Right ventricle myocardium inferior (tissue), 1 donor: ENCODE measurements at places on chromosomes 2 and 18. TPM values are rescaled to one million over a fixed set of nuclear protein-coding genes. Genes with fewer than 3 reads are reported as not detected.

GPR35 gene
- total RNA-seq: 2.2 TPM

DNA sequence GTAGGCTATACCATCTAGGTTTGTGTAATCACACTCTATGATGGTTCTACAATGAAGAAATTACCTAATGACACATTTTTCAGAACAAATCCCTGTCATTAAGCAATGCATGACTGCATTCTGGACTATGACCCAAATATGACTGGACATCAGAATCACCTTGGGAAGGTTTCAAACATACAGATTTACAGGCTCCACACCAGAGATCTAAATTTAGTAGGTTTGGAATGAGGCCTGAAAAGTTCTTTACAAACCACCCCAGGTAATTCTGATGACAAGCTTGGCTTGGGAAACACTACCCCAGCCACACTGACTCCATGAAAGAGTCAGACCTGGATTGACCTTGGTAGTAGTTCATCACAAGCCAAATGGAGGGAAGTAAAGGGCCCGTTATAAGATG is 52.2 kb upstream of the NFE2L2 start:
- DNase-seq: no peak

- DNase-seq: no peak
Observed at GRCh38 chr2:117065912-117066311, 748.6 kb upstream of the DDX18 start.

DNA sequence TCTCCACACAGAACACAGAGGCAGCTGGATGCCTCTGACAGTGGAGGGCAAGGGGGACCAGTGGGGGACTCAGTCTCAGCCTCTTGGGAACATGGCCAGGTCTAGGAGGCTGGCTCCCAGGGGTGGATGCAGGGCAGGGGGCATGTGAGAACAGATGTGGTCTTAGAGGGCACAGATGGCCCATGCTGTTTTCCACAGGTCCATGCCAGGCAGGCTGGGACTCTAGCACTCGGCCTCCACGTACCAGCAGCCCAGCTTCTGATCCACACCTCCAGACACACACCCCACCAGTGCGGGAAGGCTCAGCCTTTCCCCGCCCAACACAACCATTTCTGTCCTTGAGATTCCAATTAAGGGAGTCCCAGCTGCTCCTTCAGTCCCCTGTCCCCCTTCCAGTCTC is 42.4 kb downstream of the TNS1 start:
- no peak for DNase-seq

- no peak for DNase-seq
Observed at GRCh38 chr2:3595404-3595803, 492 bp downstream of the COLEC11 start.

DNA sequence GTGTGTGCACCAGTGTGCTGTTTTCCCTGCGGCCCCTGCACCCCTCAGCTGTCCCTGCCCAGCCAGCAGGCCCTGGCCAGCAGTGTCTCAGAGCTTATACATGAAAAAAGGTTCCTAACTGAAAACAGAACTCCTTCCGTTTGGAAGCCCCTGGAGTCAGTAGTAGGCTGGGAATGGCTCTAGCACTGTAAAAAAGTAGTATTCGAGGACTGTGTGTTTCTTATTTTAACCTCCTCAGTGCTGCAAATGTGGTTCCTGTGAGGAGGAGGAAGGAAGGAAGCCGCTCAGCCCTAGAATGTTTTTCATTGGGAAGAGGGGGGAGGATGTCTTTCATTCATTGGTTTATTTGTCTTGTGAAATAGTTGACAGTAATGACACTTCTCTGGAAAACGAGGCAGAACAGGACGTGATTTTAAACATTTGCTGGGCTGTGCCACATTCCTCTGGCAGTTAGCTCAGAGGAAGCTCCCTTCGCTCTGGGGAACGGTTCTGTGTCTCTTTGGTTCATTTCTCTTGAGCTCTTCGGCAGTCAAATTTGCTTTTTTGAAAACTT is 103.5 kb downstream of the SPTBN1 start:
- no peak for DNase-seq

GRCh38 chr2:1509271-1510065 is 96.2 kb downstream of the TPO start:
- no peak for DNase-seq

DNA sequence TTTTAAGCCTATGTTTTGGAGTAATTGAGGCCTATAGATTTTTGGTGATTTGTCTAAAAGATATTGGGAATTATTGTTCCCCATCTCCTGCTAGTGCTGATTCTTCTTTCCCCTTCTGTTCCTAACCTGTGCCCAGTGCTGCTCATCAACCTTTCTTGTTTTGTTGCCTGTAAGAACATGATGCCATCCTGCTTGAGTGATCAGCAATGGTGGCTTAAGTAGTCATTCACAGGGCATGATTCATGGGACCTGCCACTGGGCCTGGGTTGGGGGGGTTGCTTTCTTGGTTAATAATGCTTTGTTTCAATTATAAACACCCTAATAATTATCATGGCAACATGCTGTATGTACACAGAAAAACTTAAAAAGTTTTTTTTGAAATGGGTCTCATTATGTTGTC is 562.9 kb upstream of the SETBP1 start:
- DNase-seq: no peak

- DNase-seq: no peak
Observed at GRCh38 chr2:40448476-40449079, 3.3 kb downstream of the SLC8A1 start.

DNA sequence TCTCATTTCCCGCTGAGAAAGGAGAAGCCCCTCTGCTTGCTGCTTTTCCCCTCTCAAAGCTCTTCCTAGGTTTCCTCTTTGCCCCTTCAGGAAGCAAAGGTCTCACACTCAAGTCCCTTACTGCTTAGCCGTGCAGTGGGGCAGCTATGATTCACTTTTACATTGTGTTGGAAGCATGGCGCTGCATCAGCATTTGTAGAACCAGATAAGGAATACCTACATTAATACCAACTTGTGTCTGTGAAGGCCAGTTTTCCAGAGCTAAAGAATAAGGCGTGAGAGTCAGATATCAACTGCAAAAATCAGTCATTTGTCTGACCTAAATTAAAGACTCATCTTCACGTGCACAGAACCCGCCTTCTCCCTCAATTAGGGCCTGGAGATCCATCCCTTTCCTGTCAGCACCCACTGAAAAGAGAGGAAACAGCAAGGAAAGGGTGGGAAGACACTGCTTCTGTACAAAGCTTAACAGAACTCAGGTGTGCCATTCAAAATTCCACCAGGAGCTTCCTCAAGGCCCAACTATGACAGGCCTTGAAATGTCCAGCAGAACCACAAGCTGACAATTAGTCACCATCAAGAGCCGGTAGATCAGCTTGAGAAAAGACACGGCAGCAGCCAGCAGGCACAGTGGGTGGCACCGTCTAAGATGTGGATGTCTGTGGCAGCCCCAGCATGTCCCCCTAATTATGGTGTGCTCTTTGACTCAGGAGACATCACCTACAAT is 16.1 kb upstream of the XDH start:
- DNase-seq: no peak
